ENCODE measurements at places on chromosomes 16 and 17. TPM values are rescaled to one million over a fixed set of nuclear protein-coding genes. Genes with fewer than 3 reads are reported as not detected.

C17orf78 gene
- not detected for total RNA-seq

SP2 gene
- 1.6 TPM for total RNA-seq

PYCARD gene
- total RNA-seq: 42.5 TPM

GPR179 gene
- total RNA-seq: under 0.01 TPM

ITGAE gene
- total RNA-seq: 19.5 TPM

SPATA22 gene
- not detected for total RNA-seq

TNFRSF17 gene
- not detected for total RNA-seq

FOXJ1 gene
- not detected for total RNA-seq

SNX20 gene
- total RNA-seq: not detected

SLC5A10 gene
- not detected for total RNA-seq

MILR1 gene
- total RNA-seq: 16.3 TPM

FOXN1 gene
- total RNA-seq: not detected

MEIOB gene
- total RNA-seq: not detected

ZNF785 gene
- 5.9 TPM for total RNA-seq

SCPEP1 gene
- total RNA-seq: 75.9 TPM

P2RX5 gene
- 1.5 TPM for total RNA-seq

KRT16 gene
- 0.79 TPM for total RNA-seq

SLC6A4 gene
- 0.40 TPM for total RNA-seq

GNG13 gene
- total RNA-seq: not detected

SHMT1 gene
- 4.3 TPM for total RNA-seq

CCL8 gene
- not detected for total RNA-seq

ZG16 gene
- not detected for total RNA-seq

DPEP2 gene
- total RNA-seq: not detected

CFAP97D1 gene
- under 0.01 TPM for total RNA-seq

SEPHS2 gene
- 11.2 TPM for total RNA-seq

SDR42E1 gene
- total RNA-seq: under 0.01 TPM

BIRC5 gene
- total RNA-seq: 63.8 TPM

CHST5 gene
- not detected for total RNA-seq

ABAT gene
- 2.6 TPM for total RNA-seq

NEUROD2 gene
- total RNA-seq: not detected

ASPHD1 gene
- total RNA-seq: 7.8 TPM

NAGLU gene
- 46.9 TPM for total RNA-seq

Measured in aortic smooth muscle cell (primary cell).